ENCODE measurements at places on chromosomes 7 and 10.
A peak's percentile ranks its signal among the peaks of the same experiment; 100 is the strongest.

DNA sequence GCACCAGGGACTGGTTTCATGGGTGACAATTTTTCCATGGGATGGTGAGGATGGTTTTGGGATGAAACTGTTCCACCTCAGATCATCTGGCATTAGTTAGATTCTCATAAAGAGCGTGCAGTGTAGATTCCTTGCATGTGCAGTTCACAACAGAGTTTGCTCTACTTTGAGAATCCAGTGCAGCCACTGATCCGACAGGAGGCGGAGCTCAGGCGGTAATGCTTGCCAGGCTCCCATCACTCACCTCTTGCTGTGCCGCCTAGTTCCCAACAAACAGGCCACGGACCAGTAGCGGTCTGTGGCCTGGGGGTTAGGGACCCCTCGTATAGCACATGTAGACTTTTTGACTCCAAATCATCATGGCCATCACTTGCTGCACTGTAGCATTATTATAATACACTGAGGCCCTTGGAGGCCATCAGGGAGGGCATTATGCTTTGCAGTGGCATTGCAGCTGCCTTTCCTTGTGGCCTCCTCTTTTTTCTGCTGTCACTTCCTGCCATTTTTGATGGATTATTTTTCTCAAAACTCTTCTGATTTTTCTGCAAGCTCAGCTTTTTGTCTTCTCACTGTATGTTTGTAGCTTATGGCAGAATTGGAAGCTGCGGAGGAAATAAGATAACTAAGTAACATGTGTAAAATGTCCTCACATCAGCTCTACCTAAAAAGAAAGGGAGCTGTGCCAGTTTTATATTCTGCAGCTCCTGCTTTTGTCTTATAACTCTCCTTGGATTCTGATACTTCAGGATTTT lies 18.5 kb downstream of the CSGALNACT2 start:
- DNase-seq: no peak

- DNase-seq: peak; percentile 40
Observed at GRCh38 chr7:44884621-44885393, 523 bp downstream of the PURB start.

DNA sequence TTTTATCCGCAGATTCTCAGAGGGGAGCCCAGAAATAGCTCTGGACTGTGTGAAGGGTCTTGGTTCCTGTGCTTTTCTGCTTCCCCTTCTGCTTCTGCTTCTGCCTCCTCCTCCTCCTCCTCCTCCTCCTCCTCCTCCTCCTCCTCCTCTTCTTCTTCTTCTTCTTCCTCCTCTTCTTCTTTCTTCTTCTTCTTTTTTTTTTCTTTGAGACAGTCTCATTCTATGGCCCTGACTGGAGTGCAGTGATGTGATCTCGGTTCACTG lies 11.6 kb downstream of the PDZD7 start:
- DNase-seq: no peak

DNA sequence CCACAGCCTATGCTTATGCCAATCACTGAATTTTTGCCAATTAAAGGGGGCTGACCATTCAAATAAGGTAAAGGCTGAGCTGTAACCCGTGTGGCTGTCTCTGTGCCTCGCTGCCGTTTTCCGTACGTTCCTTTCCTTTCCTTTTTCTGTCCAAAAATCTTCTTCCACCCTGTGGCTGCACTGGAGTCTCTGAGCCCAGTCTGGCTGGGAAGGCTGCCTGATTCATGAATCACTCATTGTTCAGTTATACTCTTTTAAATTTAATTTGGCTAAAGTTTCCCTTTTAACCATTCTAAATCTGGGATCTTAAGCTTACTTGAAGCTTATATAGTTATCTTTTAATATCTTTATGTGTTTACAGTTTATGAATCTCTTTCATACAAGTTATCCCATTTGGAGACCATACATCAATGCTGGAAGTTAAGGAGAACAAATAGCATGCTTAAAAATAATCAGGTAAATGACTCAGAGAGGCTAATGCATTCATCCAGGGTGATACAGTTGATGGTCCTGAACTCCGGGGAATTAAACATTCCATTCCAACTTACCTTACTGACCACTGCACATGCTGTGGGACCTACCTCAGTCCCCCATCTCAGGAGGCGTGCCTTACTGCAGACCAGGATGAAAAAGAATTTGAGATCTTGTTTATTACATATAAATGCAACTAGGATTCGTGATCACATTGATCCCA lies 385.3 kb upstream of the ADARB2 start:
- DNase-seq: no peak

DNA sequence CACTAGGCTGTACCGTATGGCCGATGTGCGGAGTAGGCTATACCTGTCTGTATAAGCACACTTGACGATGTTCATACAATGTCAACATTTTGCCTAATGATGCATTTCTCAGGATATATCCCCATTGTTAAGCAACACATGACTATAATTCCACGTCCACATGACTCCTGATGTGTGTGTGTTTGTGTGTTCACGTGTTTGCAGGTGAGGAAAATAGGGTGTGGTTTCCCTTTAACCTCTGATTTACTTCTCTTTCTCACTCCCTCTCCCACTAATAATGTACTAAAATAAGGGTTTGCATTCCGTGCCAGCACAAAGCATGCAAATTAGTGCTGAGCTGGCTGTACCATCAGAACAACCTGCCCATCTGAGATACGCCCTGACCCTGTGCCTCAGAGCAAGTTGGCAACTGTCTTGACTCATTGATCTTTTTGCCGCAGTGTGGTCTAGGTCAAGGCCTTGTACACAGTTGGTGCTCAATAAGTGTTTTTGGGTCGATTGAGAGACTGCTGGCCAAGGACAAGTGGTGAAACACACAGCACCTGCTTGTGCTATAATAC lies 64.6 kb upstream of the DOCK1 start:
- DNase-seq: no peak

DNA sequence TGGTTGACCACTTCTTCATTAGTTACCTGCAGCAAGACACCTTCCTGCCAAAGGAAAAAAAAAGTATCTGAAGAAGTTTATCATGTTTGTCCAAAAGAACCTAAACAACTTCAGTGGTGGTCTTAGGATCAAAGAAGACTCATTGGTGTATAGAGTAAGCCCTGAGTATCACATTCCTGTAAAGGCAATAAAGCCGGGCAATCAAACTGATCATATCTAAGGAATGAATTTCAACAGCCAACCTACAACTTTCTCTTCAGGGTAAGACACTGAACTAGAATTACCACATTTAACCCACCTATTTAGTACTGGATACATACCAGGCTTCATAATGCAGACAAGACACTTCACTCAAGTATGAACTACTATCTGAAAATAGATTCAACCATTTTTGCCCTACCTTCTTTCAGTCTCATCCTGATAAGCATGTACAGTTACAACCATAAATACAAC lies 10.1 kb downstream of the HNRNPA2B1 start:
- DNase-seq: no peak

DNA sequence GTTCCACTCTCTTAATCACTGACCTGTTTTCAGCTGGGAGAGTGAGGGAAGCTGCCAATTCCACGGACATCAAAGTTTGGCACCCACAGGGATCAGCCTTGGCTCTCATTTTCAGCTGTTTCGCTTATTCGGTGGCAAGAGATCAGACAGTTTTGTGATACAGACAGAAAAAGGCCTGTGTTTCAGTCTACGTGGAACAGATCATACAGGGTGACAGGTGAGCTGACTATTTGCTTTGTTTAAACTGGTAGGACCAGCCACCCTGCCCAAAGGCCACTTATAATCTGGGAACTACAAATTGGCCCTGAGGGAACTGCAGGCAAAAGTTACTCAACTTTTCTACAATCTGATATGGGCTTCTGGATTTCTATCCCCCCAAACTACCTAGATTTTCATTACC lies 128.6 kb downstream of the ZNF467 start:
- no peak for DNase-seq

GRCh38 chr10:14382022-14382421 lies 51.3 kb upstream of the FRMD4A start:
- peak; percentile 26 for DNase-seq

GRCh38 chr10:20890009-20890408 lies 7.1 kb downstream of the NEBL start:
- DNase-seq: no peak

GRCh38 chr10:14648005-14648765 lies 126.5 kb downstream of the FAM107B start:
- peak; percentile 15 for DNase-seq

- no peak for DNase-seq
Observed at GRCh38 chr10:80485946-80486764, 32.0 kb downstream of the TSPAN14 start.

- no peak for DNase-seq
Observed at GRCh38 chr7:10888861-10889260, 84.8 kb upstream of the PHF14 start.

- no peak for DNase-seq
Observed at GRCh38 chr10:24115403-24115802, 93.5 kb upstream of the KIAA1217 start.

DNA sequence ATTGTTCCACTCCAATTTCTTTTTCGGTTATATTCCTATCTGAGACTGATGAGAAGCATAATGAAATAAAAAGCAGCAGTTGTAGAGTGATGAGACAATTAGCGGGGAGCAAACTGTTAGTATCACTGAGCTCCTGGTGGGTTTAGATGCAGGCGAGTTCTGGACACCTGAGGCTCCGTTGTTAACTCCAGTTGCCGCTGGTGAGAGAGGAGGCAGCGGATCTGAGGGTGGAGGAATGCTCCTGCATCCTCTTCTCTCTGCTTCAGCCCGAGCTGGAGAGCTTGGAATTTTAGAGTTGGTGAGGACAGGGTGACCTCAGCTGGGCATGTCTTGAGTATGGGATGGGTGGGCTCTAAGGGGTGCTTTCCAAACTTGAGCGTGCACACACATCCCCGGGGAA lies 31.4 kb downstream of the LRMDA start:
- no peak for DNase-seq

- DNase-seq: no peak
Observed at GRCh38 chr7:106112972-106113421, 885 bp upstream of the SYPL1 start.

- no peak for DNase-seq
Observed at GRCh38 chr7:118059209-118059608, 124.8 kb upstream of the LSM8 start.

- no peak for DNase-seq
Observed at GRCh38 chr7:129492391-129492790, 9.9 kb upstream of the SMKR1 start.

GRCh38 chr7:27189295-27189996 lies 4.4 kb upstream of the HOXA11 start:
- no peak for DNase-seq

DNA sequence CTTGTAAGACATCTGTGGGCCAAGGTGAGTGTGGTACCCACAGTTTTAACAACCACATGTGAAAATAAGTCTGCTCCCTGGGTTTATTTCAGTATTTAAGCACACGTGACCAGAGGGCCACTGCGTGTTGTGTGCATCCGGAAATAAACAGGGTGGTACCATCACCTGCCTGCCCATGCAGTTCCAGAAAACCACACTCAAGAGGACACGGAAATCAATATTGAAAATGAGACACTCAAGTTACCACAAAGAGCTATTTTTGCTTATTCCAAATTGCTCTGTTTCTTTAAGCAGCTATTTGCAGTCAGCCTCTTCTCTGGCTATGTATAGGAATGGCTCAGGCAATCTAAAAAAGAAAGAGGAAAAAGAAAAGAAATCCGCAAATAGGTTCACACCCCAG lies 71.8 kb upstream of the LOXL4 start:
- DNase-seq: no peak

- DNase-seq: no peak
Observed at GRCh38 chr10:89367529-89367928, 10.3 kb upstream of the IFIT1B start.

DNA sequence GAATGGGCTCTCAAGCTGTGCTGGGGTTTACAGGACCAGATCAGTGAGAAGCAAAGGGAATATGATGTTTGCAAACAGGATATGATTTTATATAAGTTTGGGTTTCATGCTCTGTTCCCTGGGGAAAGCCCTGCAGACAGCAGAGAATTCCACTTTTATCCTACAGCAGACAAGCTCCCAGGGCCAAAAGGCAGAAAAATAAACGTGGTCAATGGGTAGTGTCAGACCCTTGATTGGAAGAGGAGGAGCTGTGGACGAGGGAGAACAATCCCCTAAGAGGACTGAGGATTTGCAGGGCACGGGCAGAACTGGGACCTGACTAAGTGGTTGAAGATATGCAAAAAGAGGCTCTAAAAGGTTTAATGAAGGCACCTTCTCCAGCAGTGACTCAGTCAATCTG lies 275.3 kb downstream of the HDAC9 start:
- no peak for DNase-seq

- DNase-seq: no peak
Observed at GRCh38 chr10:116138897-116139296, 134.1 kb downstream of the GFRA1 start.

DNA sequence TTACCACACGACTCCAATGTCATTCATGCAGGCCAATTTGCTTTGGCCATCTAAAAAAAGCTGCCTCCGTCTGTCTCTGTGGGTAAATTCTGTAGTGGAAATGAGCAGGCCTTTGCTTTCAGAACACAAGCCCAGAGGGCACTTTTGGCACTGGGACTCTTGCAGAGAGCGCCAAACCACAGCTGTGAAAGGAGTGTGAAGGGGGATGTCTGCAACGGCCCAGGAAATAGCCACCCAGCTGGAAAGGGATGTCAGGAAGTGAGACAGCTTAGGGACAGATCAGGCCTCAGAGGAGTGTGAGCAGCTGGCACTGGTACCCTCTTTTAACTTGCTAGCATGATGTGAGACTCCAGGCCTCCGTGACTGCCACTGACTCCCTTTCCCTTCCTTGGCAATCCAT lies 152.4 kb downstream of the DKK1 start:
- DNase-seq: no peak

DNA sequence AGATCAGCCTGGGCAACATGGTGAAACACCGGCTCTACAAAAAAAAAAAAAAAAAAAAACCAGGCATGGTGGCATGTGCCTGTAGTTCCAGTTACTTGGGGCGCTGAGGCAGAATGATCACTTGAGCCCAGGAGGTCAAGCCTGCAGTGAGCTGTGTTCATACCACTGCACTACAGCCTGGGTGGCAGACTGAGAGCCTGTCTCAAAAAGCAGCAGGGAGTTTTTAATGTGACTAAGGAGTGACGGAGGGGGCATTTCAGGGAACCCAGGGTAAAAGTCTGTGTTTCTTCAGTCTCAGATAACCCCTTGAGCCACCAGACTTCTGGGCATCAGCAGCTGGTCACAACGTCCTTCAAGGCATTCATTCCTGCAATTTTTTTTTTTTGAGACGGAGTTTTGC lies 2.2 kb upstream of the C10orf95 start:
- DNase-seq: no peak

GRCh38 chr7:149196151-149196704 lies 882 bp downstream of the ZNF282 start:
- DNase-seq: no peak

DNA sequence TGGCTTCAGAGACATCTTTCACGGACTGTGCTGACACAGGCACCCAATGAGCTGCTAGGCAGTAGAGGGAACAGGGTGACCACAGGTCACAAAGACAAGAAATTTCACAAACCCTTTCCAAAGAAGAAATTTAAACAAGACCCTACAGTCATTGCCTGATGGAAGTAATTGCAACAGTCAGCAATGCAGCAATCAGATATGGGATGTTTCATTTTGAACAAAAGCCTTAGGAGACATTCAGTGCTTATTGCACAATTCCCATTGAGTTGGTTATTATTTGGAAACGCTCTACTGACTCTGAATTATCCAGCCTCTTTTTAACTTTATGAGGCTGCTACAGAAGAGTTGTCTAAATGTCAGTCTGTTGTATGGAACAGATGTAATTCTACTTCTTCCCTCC lies 85.5 kb downstream of the ETV1 start:
- no peak for DNase-seq
